ENCODE measurements at places on chromosomes 2 and 18.

DNA sequence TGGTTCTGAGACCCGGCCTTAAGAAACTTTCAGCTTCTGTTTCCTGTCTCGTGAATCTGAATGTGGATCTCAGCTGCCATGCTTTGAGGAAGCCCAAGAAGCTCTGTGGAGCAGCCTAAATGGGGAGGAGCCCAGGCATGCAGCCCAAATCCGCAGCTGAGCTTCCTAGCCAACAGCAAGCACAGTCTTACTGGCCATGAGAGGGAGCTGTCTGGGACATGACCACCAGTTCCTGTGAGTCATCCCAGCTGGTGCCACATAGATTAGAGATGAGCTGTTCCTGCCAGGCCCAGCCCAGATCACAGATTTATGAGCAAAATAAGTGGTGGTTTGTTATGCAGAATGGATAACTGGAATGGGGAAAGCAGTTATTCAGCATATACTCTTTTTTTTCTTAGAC is 224.4 kb upstream of the APCDD1 start:
- no peak for DNase-seq

- no peak for DNase-seq
Measured at GRCh38 chr18:9025091-9025838, 77.2 kb upstream of the NDUFV2 start.

GRCh38 chr2:148971547-148971946 is 67.0 kb upstream of the LYPD6B start:
- no peak for DNase-seq

GRCh38 chr2:18356676-18357075 is 203.8 kb downstream of the RDH14 start:
- no peak for DNase-seq

DNA sequence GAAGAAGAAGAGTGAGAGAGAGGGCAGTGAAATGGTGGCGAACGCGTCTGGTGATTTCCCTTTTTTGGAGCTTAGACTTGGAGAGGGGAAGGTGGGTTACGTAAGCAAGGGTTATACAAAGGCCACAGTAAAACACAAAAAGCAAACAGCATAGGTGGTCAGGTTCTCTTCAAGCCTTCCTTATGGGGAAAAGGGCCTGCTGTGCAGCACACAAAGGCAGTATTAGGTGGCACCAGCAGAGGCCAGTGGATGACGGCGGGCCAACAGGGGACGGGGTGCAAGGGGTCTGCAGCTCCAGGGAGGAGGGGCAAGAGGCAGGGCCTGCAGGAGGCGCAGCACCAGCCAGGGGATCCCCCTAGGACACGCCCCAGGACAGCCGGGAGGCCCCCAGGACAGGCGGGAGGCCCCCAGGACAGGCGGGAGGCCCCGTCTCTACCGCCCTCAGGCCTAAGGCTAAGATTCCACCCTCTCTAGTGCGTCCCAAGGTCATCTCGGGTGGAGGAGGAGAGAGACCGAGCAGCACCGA is 32.6 kb upstream of the NPC1 start:
- no peak for DNase-seq

- no peak for DNase-seq
Measured at GRCh38 chr2:4272261-4272858, 569.0 kb downstream of the DCDC2C start.

DNA sequence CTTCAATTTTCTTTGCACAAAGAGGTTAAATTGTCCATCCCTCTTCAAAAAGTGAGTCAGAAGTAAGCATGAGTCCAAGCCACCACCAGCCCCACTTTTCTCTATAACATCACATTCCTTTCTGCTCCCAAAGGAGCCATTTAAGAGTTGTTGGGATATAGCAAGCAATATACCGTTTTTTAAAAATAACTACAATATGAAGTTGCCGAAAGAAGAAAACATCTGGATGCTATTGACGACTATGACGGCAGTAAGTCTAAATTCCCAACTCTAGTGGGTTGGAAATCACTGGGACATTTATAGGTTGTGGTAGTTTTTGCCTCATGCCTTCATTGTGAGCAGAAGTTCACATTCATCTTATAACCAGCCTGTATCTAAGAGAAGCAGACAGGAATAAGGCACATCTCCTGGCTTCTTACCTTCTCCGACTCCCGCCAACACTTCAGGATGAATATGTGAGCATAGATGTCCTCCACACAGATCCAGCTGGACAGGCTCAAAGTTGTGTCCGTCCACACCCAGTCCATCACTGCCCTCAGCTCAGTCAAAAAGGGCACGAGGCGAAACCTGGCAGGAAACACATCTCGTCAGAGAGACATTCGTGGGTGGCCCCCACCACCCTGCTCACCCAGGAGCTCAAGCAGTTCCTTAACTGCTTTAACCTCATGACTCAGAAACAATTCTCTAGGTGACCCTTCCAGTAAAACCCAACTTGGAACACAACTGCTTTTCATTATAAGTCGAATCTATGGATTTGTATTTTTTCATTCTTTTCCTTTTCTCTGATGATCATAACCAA is 163.6 kb downstream of the NAPG start:
- DNase-seq, result no peak

DNA sequence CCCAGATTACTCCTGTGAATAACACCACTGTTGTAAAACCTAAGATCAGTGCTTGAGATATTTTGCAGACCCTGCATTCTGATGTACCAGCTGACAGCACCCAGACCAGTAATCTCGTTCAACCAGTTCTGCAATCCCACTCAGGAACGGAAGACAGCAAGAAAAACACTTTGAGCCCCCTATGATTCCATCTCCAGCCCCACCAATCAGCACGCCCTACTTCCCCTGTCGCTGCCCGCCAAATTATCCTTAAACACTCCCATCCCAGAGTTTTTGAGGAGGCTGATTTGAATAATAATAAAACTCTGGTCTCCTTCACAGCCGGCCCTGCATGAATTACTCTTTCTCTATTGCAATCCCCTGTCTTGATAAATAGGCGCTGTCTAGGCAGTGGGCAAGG is 173.9 kb upstream of the CDH2 start:
- DNase-seq, result no peak

GRCh38 chr2:31654241-31654640 is 73.5 kb upstream of the SRD5A2 start:
- DNase-seq, result no peak

DNA sequence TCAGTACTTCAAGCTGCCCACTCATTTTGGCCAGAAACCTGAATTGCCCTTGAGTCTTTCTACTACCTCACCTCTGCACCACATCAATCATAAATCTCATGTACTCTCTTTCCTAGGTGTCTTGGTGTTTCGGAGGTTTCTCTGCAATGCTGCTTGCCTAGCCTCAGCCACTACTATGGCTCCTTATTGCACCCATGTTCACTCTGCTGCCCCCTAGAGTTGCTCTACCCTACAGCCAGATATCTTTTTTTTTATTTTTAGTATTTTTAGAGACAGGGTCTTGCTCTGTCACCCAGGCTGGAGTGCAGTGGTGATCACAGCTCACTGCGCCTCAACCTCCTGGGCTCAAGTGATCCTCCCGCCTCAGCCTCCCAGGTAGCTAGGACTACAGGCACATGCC is 413.0 kb downstream of the PTPRM start:
- no peak for DNase-seq

DNA sequence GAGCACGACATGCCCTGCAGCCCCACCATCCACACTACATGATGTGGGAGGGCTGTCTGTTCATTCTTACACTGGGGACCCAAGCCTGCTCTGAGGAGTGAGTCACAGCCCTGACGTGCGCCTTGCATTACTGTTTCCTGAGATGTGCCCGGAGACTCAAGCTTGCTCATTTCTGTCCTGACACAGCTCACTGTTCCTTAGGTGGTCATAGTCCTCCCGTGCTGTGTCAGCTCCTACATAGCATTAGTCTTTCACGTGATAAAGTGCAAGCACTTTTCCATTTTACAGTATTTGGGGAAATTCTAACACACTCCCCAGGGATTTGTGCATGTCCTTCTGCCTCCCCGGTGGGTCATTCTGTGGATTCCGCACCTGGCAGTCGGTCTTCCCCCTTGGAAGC is 46.2 kb upstream of the TRIM43B start:
- no peak for DNase-seq

DNA sequence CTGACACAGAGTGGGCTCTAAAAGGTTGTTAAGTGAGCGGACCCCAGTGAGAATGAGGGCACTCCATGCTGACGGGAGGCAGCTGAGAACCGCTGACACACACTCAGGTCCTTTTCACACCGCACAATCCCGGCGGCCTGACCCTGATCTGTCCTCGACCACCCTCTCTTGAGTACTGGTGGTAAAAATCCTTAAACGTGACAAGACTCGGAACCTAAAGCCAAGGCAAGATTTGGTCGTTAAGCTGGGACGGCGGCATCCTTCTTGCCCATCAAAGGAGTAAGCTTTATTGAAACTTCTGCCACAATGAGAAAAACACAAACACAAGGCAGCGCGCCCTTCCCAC is 569 bp downstream of the TMX3 start:
- no peak for DNase-seq

DNA sequence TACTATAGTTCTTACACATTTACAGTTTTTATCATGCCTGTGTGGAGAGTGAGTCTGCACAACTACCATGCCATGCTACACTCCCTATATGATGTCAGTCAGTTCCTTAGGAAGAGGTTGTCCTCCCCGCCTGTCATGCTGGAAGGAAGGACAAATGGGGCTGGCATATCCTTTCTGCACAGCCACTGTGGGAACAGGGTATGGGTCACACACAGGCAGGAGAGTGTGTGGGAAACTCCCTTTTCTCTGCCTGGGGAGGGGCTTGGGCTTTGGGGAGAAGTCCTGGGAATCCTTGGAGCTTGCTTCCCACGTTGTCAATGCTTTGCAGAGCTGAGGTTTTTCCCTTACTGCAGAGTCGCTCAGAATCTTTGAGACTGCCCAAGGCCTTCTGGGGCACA is 232.1 kb downstream of the PRKCE start:
- DNase-seq, result no peak

DNA sequence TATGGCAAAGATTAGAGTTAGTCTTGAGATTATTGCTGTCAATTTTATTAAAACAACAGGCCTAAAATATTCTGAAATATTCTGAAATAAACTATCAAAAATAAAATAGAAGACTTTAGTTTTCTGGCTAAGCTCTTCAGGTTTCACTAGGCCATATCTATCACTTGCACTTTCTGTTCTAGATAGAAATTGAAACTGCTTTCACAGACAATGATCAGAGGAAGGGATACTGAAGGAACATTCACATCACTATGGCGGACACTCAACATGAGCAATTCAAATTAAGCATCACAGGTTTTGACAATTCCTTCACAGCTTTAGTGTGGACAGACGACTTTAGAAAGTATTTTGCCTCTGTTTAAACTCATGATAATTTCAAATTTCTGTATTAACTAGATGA is 586.4 kb upstream of the REG3G start:
- DNase-seq, result no peak

Data from activated CD4-positive, alpha-beta T cell treated with anti-CD3 and anti-CD28 coated beads, Interleukin-2, amount 10 ng/mL, durations not matched to agents 7 days and 5 days (primary cell).